ENCODE measurements at places on chromosomes 4 and X.

DNA sequence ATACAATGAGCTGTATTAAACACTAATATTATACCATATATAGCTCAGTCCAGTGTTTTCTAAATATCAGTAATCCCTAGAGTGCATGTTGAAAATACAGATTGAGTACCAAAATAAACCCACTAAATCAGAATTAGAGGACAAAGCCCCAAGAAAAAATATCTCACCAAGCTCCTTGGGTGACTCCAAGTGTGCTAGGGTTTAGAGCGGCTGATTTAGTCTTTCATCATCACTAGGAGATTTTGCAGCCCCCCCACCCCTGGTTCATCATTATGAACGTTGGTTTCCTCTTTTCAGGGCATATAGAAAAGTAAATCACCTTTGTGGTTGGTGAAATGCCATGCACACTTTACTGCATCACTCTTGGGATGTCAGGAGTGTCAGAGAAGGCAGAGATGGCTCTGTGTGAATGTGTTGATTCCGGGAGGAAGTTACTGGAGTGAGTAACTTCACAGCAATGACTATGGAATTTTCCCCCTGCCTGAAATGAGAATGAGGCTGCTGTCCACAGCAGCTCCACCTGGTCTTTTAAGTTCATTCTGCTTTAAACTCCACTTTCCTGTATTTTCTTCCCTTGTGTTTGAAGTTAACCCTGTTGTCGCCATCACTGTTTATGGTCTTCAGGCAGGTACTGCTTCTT is 25.2 kb upstream of the ANAPC4 start:
- DNase-seq = no peak

DNA sequence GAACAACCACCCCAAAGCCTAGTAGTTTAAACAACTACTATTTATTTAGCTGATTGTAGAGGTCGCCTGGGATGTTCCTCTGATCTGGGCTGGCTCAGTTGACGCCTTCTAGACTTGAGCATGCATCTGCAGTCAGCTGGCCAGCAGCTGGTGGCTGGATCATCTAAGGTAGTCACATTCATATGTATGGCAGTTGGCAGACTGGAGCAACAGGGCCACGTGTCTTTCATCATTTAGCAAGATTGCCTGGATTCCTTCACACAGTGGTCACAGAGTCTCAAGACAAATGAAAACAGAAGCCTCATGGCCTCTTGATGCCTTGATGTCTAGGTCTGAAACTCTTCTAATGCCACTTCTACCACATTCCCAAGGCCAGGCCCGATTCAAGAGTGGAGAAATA is 220.6 kb upstream of the S100G start:
- no peak for DNase-seq

DNA sequence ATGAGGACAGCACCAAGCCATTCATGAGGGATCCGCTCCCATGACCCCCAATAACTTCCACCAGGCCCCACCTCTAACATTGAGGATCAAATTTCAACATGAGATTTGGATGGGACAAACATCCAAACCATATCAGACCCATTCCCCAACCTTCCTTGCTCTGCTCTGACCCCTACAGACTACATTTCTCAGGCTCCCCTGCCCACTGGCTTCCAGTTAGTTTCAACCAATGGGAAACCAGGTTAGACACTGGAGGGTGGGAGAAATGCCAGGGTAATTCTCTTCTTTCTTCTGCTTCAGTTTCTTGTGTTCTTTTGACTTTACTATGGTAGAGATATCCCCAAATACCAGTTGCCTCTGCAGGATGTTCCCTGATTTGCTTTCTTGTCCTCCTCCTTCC is 125.7 kb downstream of the CLCN4 start:
- no peak for DNase-seq

- DNase-seq = no peak
Measured at GRCh38 chrX:124827258-124827845, 481.0 kb downstream of the SH2D1A start.

- no peak for DNase-seq
Measured at GRCh38 chr4:89509708-89510281, 202.2 kb upstream of the GPRIN3 start.

- no peak for DNase-seq
Measured at GRCh38 chr4:76232681-76233080, 18.8 kb upstream of the FAM47E start.

- no peak for DNase-seq
Measured at GRCh38 chr4:174307694-174308093, 24.0 kb downstream of the CEP44 start.

GRCh38 chrX:96211953-96212352 is 472.7 kb upstream of the DIAPH2 start:
- DNase-seq = no peak

GRCh38 chr4:153409924-153410501 is 56.1 kb upstream of the TMEM131L start:
- DNase-seq = no peak

DNA sequence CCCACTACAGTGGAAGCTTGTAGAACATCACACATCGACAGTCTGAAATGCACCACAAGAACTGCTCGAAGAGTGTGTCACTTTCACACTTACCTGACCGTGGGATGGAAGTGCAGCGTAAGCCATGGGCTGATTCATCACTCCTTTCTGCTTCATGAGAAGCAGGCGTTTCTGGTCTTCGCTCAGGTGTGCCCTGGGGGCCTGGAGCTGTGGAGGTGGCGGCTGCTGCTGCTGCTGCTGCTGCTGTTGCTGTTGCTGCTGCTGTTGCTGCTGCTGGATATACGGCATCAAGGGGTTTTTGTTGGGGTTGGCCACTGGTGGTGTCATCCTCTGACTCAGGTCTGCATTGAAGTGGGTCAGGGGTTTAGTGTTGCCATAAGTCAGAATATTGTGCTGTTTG is 223.6 kb downstream of the MGST2 start:
- DNase-seq = no peak

DNA sequence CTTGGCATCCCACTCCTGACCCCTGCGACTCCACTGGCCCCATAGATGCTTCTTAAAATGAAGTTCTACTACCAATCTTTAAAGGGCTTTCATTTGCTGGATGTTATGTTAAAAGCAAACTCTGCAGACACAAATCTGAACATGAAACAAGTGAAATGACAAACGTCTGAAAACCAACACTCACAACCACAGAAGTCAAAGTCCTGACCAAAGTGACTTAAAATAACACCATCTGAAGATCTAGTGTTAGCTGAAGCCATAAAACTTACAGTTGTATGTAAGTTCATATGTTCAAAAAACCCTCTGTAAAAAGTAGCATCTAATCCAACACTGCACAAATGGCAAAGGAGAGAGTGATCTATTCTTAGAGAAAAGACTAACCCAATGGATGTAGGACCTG is 178.7 kb downstream of the SH3KBP1 start:
- DNase-seq = no peak

GRCh38 chrX:39311646-39312045 is 510.4 kb downstream of the MID1IP1 start:
- no peak for DNase-seq

DNA sequence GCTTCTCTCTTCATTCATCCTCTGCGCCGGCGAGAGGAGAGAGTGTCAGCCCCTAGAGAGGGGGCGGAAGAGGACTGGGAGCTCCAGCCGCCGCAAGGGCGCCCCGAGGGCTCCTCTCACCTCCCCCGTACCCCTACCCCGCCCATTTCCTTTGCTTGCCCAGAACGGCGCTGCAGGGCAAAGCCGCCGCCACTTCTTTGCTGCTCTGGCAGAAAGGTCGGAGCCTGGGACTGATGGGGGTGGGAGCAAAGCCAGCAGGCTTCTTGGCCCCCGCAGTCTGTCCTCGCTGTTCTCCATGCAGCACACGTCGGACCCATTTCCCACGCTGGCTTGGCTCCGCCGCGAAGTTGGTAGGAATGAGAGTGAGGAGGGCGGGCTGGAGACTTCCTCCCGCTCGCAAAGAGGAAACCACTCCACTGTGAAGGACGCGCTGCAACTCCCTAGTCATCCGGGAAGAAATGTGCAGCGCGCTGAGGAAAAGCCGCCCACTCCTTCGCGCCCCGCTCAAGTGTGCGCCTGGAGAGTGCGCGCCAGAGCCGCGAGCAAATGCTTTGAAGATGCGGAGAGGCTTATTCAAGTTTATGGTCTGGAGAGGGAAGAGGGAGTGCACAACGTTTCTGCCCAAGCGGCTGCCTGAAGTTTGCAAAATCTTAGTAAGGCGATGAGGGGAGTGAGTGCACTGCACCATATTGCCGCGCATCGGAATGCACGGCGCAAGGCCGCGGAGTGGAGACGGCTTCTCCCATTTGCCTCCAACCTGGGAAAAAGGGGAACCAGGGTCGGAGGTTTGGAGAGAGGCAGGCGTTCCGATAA is 2.8 kb upstream of the PCDH7 start:
- DNase-seq = no peak

DNA sequence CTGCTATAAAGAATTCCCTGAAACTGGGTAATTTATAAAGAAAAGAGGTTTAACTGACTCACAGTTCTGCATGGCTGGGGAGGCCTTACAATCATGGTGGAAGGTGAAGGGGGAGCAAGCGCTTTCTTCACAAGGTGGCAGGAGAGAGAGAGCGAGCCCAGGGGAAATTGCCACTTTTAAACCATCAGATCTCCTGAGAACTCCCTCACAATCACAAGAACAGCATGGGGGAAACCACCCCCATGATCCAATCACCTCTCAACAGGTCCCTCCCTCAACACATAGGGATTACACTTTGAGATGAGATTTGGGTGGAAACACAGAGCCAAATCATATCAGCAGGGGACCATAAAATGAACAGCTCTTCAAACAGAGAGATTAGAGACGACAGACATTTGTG is 198.6 kb downstream of the MAGEB5 start:
- DNase-seq = peak; percentile 26

- DNase-seq = no peak
Measured at GRCh38 chr4:73895201-73896175, 26.3 kb downstream of the CXCL1 start.

DNA sequence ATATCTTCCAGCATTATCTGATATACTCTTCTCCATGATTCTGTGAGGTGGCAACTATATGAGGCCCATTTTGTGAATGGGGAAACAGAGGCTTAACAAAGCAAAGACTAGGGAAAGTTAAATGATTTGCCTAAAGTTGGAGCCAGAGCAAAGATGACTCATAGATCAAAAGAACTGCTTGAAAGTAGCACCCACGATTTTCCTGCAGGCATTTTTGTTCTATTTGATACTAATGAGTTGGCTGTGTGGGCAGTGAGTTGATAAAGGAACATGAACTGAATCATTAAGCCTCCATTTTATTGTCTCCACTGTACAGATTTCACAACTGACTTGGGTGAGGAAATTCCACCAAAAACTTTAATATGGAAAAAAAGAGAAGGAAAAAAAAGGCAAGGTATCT is 138.9 kb upstream of the IGFBP7 start:
- DNase-seq = no peak

GRCh38 chr4:176303938-176304337 is 15.8 kb upstream of the SPCS3 start:
- DNase-seq = no peak

GRCh38 chr4:183876268-183876934 is 28.7 kb upstream of the STOX2 start:
- DNase-seq = no peak

DNA sequence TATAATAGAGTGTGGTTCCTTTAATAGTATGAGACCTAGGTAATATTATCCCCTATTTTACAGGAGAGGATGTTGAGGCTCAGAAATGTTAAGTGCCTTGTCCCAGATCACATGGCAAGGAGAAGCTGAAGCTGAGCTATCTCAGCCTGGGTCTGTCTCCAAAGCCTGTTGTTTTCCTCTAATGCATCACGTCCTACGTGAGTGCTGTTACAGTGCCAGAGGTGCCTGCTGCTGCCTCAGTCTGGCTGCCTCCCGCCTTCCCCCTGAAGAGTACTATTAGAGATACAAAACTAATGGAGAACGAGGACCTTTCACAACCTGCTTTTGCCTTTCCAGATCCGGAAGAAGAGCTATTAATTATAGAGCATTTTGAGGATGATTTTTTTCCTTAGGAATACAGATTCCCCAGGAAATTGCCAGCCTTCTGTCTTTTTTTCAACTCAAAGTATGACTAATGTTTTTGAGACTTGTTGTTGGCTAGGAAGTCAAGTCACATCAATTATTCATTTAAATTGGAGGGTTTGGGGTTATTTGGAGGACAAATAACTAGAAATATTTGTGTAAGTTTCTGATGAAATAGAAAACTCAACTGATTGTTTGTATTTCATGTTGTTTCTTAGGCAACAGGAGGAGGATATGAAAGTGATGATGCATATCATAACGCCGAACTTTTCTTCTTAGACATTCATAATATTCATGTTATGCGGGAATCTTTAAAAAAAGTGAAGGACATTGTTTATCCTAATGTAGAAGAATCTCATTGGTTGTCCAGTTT is 43.9 kb upstream of the MTMR1 start:
- DNase-seq = no peak

- DNase-seq = no peak
Measured at GRCh38 chr4:27616166-27616565, 755.5 kb downstream of the STIM2 start.

DNA sequence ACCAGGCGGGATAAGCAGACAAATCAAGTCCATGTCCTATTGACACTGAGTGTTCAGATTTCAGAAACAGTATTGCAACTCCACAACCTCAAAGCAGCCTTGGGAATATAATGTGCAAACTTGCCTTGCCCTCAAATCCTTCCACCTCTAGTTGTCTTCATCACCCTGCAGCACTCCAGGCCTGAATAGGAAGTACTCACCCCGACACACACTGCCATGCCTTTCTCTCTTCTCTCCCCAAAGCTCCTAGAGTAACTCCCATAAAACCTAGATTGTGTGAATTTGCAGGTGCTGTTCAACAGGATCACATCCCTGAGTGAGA is 19.6 kb downstream of the ACSL1 start:
- DNase-seq = no peak

- DNase-seq = no peak
Measured at GRCh38 chr4:25022766-25023165, 8.0 kb downstream of the LGI2 start.

- DNase-seq = no peak
Measured at GRCh38 chr4:34534916-34535315, 1709.4 kb downstream of the ARAP2 start.

DNA sequence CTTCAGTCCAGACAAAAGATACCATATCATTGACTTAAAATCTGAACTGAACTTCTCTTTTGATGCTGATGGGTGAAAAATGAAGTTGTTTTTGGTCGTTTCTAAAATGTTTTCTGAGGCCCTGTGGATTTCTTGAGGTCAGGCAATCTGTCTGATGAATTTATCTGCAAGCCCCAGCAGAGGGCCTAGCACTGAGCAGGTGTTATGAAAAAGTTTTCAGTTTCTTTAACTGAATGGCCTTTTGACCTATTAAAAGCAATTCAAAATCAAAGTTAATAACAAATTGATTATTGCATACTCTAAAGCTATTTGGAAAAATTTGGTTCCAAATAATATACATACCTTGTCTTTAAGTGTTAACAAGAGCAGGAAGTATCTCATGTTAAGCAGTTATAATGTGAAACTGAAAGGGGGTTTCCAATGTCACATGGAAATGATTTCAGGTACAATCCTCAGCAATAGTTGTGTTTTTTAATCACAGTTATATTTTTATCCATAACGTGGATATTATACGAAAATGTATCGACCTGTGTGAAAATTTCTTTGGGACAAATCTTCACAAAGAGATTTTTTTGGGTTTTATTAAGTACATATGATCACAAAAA is 285.0 kb downstream of the SPANXN1 start:
- no peak for DNase-seq

GRCh38 chrX:154123241-154124219 is 20.5 kb upstream of the OPN1LW start:
- peak; percentile 64 for DNase-seq

- peak; percentile 72 for DNase-seq
Measured at GRCh38 chrX:65587616-65588526, 53.3 kb upstream of the LAS1L start.

All from erythroblast (primary cell).